ENCODE measurements at places on chromosomes 3 and 15. TPM values are rescaled to one million over a fixed set of nuclear protein-coding genes. Genes with fewer than 3 reads are reported as not detected.
A peak's percentile ranks its signal among the peaks of the same experiment; 100 is the strongest.

DNA sequence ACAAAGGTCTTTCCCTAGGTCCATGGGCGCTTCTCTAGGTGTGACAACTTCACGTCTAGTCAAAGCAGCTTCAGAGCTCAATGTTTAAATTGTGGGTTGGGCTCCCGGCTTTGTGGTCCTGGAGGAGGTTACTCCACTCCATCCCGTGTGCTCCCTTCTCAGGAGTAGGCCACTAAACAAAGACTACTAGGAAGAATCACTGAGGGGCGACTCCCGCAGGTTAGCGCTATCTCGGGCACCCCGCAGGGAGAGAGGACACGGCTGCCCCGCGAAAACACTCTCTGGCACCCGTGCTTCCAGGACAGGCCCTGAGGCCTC lies 500 bp downstream of the PARP6 start:
- peak; percentile 40 for DNase-seq

- DNase-seq = peak; percentile 69
These were observed 142.8 kb downstream of the LIPC start for GRCh38 chr15:58574631-58575030.

DNA sequence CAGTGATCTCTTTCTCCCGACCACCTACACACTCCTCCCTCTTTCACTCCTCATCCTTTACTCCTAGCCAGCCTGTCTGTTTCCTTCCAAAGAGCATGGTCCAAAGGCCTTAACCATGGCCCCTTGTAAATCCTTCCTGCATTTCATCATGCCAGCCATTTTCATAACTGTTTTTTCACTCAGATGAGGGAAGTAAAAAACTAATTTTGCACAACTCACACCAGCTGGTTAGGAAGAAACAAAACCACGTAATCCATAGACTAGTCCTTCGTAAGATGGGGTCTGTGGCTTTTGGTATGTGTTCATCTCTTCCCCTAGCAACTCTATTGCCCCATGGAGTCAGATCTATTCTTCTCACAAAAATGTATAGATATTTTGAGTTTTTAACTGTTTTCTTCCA lies 187.8 kb downstream of the SHOX2 start:
- no peak for DNase-seq

DNA sequence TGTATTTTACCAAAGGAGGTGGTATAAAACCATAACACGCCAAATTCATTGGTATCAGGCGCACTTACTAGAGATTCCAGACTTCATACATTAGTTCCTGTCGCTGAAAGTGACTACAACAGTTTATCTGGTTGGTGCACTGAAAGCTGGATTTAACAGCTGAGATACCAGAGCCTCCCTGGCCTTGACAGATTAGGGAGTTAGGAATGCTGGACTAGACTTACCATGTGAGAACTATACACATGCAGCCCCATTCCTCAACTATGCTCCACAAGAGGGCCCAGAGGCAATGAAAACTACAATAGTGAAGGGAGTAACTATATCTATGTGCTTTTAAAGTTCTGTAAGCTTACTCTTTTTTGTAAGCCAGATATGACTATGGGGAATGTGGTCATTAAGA lies 174.4 kb downstream of the STAG1 start:
- no peak for DNase-seq

DNA sequence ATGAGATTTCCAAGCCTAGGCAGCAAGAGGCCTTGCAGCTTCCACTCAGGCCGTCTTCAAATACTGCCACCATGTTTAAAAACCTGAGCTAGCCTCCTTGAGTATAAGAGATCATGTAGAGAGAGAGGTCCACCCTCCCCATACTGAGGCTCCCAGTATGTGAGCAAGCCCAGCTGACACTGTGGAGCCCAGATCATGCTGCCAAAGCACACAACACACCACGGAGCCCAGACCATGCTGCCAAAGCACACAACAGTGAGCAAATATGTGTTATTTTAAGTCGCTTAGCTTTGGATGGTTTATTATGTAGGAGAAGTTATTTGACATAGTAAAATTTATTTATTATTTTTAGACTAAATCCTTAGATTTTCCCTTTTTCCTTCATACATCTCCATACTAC lies 333.7 kb downstream of the CTNNB1 start:
- DNase-seq = no peak

GRCh38 chr3:113552851-113553250 lies 20.5 kb downstream of the SIDT1 start:
- DNase-seq = peak; percentile 58

Gene BUB1B
- 40.1 TPM for total RNA-seq

Gene DNAH1
- 4.0 TPM for total RNA-seq

GRCh38 chr3:15205934-15206661 lies at the start of gene CAPN7:
Gene CAPN7 (plus strand): TSS chr3:15206246. CDS start chr3:15206496, 250 bp downstream.
- peak; percentile 89 for DNase-seq

DNA sequence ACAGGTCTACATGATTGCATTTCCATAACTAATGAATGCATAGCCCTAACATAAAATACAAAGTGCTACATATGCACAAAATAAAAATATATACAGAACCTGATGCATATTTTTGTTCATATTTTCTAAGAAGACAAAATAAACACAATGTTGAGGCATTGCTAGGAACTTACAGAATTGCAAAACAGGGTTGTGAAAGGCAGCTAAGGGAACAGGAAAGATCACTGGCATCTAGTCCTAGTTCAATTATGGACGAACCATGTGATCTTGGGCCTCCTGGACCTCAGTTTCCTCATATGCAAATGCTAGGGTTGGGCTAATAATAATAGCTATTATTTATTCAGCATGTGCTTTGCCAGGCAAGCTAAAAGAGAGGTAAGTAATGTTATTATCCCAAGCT lies 15.5 kb upstream of the NCEH1 start:
- no peak for DNase-seq

GRCh38 chr15:100903168-100903554 lies 16.0 kb upstream of the LRRK1 start:
- no peak for DNase-seq

DNA sequence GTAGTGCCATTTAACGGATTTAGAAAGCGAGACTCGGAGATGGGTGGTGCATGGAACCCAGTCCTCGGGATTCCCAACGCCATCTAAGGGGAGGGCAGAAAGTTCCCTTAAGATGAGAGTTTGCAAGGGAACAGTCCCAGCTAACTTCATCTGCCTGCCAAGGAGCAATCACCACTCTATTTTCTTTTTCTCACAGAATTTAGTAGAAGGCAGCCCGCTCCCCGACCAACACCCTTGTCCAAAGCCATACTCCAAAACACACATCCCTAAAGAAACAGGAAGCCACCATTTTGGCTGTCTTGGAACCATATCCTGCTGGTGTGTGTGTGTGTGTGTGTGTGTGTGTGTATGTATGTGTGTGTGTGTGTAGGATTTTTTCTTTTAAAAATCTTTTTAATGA lies 7.1 kb upstream of the FGD5 start:
- no peak for DNase-seq

- DNase-seq = no peak
These were observed 60.2 kb downstream of the TLNRD1 start for GRCh38 chr15:81060907-81061306.

Gene FBXL22
- 1.0 TPM for total RNA-seq

DNA sequence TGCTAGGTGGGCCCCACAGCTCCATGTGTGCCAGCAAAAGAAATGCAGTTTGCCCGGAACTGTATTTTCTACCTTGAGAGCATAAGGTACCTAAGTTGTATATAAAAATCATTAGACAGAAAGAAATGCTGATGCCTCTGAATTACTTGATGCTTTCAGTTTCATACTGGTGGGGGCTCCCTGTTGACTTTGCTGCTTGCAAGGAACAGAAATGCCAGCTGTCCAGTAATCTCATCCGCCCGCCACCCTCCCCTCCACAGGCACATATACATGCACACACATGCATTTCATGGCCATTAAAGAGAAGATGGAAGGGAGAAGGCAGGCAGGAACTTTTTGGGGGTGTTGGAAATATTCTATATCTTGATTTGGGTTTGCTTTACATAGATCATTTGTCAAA lies 38.4 kb downstream of the LIMD1 start:
- DNase-seq = no peak

Gene SLC22A14
- total RNA-seq = not detected

DNA sequence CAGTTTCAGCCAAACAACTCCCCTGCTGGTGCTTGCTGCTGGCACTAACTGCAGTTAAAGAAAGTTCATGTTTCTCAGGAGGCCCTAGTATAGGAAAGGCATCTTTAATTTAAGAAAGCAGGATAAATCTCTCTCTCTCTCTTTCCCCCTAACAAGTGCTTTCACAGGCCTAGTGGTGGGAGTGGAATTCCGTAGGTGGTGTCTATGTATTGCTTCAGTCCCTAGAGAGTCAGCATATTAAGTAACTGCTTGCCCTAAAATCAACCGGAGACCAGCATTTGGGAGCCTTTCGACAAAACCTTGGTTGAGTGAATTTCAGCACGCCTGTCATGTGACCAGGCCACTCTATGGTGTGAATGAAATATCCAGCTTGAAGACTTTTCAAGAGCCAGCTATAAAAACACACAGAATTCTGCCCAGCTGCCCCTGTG lies 169.2 kb upstream of the TGFBR2 start:
- no peak for DNase-seq

DNA sequence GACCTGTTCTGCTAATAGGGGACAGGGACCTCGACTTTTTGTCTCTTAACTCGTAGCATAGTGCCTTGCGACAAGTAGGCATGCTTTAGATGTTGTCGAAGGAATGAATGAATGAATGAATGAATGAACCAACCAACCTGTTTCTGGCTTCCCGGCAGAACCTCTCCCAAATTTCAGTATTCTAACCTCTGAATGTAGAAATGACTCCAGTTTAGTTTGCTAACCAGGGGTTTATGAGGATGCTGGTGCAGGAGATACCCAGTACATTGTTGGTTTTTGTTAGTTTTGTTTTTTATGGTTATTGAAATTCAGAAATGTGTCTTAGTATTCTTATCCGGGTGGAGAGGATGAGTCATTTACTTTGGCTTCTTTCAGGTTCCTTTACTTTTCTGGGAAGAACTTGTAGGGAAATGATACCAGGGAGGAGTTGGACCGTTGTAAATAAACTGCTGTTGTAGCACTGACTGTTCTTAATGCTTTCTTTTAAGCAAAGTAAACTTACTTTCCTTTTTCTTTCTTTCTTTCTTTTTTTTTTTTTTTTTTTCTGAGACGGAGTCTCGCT lies 29.6 kb upstream of the EHHADH start:
- peak; percentile 14 for DNase-seq

GRCh38 chr3:17811646-17812045 lies 69.2 kb upstream of the TBC1D5 start:
- DNase-seq = no peak
